NCI-H1092 (cell line): ENCODE measurements at places on chromosomes 7 and 10.

DNA sequence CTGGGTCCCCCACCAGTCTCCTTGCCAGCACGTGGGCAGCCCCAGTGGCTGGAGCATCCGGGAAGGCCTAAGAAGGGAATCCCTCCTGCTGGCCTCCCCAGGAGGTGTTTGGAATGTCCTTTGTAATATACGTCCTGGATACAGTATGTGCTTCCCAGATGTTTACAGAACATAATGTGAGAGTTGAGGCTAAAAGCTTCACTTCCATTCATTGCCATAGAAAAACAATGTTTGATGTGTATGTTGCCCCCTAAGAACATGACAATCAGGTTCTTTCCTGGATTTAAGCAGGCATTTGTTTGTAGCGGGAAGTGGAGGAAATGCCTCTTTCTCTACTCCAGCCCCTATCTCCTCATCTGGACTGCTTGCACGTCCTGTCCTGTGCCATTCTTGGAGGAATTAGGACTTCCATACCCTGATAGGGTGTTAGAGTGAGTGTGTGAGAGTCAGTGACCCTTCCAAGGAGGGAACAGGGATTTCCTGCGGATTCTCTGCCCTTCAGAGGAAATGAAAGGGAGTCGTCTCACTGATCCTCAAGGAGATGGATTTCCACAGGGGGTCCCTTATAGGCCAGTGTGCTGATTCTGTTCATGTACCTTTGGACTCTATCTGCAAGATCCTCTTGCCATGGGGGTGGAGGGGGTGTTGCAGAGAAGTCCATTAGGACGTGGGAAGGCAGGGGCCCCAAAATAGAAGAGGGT, 1.2 kb downstream of the IGFBP1 start:
- no peak for DNase-seq

- DNase-seq = peak; percentile 9
These were observed 522.0 kb upstream of the LRRN3 start for GRCh38 chr7:110568932-110569331.

DNA sequence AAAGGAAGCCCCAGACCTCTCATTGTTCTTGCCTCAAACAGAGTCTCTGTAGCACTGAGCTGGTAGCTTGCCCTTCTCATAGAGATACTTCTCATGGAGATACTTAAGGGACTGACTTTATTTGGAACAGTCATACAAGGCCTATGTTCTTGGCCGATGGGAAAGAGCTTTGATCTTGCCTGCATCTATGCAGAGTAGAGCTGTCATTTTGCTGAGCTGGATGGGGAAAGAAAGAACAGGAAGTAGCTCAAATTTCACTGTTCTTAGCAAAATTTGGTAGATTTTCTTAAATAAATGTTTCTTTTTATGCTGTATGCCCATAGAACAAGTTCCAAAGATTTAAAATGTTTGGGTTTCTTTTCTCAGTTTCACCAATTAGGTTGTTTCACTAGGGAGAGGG, 119.3 kb upstream of the SEC61G start:
- no peak for DNase-seq

- no peak for DNase-seq
These were observed 285.0 kb downstream of the BMPER start for GRCh38 chr7:34190299-34190698.

DNA sequence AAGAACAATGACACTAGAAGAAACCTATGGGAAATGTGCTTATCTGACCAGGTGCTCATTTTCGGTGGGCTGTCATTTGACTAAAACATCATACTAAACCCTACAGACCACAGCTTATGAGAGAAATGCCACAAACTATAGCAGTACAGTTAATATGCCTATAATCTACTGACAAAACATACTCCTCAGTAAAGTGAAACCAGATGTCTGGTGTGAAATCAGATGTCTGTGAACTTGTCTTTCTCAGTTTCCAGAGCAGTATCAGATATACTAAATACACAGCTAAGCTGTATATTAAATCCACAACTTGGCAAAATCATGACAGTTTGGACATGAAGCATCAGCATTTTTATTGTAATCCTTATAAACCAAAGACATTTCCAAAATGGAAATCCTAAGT, 3.3 kb downstream of the IMMP2L start:
- no peak for DNase-seq

DNA sequence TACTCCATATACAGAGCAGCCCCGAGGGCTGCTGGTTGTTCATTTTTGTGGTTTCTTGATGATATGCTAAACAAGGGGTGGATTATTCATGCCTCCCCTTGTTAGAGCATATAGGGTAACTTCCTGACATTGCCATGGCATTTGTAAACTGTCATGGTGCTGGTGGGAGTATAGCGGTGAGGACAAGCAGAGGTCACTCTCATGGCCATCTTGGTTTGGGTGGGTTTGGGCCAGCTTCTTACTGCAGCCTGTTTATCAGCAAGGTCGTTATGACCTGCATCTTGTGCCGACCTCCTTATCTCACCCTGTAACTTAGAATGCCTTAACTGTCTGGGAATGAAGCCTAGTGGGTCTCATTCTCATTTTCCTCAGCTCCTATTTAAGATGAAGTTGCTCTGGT, 31.3 kb downstream of the GNAT3 start:
- no peak for DNase-seq

- no peak for DNase-seq
These were observed 4.8 kb upstream of the DNAAF5 start for GRCh38 chr7:721619-722248.

DNA sequence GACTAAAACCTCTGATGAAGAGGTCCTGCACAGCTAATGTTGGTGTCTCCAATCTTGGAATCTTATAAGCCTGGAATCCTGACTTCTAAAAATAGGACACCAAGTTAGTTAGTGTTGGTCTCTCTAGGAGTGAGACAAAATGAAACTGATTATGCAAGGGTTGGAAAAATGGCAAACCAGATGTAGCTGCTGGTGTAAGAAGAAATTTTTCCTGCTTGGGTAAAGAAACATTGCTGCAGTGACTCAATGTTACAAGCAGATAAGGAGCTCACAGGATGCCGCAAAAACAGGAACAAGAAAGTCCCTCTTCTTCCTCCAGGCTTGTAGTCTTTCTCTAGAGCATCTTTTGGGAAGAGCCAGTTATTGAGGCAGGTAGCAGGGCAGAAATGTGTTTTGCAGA, 449.0 kb downstream of the ETV1 start:
- DNase-seq = no peak

GRCh38 chr7:94223375-94224084, 171.2 kb upstream of the COL1A2 start:
- peak; percentile 19 for DNase-seq
